ENCODE measurements at places on chromosomes 11 and 22.

DNA sequence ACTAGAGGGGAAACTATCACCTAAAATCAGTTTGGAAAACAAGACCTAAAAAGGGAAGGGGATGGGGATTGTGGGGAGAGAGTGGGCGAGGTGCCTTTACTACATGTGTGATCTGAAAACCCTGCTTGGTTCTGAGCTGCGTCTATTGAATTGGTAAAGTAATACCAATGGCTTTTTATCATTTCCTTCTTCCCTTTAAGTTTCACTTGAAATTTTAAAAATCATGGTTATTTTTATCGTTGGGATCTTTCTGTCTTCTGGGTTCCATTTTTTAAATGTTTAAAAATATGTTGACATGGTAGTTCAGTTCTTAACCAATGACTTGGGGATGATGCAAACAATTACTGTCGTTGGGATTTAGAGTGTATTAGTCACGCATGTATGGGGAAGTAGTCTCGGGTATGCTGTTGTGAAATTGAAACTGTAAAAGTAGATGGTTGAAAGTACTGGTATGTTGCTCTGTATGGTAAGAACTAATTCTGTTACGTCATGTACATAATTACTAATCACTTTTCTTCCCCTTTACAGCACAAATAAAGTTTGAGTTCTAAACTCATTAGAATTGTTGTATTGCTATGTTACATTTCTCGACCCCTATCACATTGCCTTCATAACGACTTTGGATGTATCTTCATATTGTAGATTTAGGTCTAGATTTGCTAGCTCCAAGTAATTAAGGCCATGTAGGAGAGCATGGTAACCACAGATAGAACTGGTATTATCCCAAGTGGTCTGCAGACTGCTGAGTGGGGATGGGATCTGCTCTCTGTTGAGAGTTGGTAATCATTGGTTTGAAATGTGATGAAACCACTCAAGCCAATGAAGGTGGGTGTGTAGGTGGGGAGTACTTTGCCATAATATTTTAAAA lies 3.6 kb downstream of the NEAT1 start:
- no peak for DNase-seq

GRCh38 chr11:19573666-19574065 lies 139.0 kb upstream of the NAV2 start:
- no peak for DNase-seq

GRCh38 chr11:70089631-70090030 lies 11.5 kb downstream of the ANO1 start:
- no peak for DNase-seq

- DNase-seq = no peak
Observed at GRCh38 chr11:2204361-2205213, 33.0 kb upstream of the TH start.

DNA sequence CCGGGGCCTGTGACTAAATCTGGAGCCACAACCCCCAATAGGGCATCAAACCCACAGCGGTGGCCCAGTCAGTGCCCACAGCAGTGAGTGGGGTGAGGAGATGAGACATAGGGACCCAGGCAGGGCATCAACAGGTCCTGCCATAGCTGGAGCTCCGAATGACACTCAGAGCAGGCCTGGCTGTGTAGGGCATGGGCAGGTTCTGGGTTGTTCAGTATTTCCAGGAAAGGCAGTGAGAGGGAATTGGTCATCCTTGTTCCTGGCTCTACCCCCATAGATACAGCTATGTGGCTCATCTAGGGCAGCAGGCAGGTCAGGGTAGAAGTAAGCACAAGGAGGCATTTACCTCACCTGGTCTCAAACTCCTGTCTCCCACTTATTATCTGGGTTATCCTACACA lies 126.6 kb downstream of the BUD13 start:
- DNase-seq = no peak

GRCh38 chr11:17403980-17404759 lies 15.7 kb upstream of the KCNJ11 start:
- DNase-seq = no peak

DNA sequence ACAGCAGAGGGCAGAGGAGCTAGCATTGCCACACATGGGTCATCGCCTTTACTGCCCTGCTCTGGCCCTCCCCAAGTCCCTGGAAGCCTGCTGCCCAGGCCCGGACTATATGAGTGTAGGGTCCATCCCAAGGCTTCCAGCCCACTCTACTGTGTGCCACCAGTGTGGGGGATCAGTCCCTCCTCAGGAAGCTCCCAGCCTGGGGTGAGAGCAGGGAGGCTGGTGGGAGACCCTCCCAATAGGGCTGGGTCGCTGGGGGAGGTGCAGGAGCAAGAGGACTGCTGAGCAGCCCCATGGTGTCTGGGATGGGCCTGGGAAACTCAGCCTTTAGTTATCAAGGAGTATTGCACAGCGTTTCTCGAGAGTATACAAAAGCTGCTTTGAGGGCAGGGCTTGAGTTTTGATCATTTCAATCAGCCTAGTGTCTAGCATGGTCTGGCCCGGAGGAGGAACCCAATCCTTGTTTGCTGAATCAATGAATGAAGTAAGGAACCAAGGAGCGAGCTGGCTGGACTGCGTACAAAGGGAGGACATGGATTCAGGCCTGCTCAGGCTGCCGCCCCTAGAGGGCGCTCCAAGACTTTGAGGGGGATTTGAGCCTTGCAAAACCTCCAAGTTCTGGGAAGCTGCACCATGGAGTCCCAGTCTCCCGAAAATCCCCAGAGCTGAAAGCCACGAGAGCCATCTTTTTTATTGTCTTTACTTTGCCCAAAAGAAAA lies 89.0 kb upstream of the PARVA start:
- no peak for DNase-seq

All from bone marrow (tissue), 2 donors.